Gastroesophageal sphincter (tissue), 4 donors: ENCODE measurements at places on chromosomes 3 and 15.

DNA sequence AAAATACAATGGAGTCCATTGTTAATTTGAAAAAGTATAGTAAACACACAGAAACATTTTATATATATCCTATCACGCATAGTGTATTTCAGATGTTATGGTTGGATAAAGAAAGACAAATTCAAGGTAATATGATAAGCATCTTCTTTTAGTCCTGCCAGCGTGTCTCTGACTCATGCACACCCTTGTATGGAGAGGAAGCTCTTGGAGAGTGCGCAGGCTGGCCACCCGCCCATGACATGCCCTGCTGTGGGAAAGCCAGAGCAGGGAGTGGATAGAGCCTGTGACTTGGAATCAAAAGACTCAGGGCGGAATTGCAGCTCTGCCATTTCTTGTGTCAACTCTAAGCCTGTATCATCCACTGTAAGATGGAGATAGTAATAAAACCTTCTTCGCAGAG is 23.0 kb upstream of the COPG1 start:
- no peaks in the 10 kb centered on the region for H3K27me3 ChIP-seq
- H3K4me3 ChIP-seq: no peak overlapping the region
- no peaks in the 10 kb centered on the region for H3K36me3 ChIP-seq
- ATAC-seq: peak; percentile 86
- peaks cover 2% of the 10 kb centered on the region for H3K4me1 ChIP-seq

DNA sequence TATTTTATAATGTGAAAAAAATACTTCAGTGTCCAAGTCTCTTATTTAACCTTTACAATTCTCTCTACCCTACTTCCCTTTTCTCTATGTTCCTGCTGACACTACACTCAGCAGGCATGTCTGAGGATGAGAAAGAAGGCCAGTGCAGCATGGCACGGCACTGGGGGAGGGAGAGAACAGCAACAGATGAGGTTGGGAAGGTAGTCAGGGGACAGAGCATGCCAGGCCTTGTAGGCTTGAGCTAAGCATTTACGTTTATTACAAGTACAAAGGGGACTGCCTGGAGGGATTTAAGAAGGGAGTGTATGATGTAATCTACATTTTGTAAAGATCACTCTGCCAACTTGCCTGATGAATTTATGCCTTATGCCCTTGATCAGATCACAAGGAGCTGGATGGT is 117.3 kb upstream of the WNT5A start:
- no peaks in the 10 kb centered on the region for H3K4me1 ChIP-seq
- no peak overlapping the region for H3K27ac ChIP-seq
- no peak for ATAC-seq
- no peaks in the 10 kb centered on the region for H3K36me3 ChIP-seq
- H3K4me3 ChIP-seq: no peak overlapping the region

- no peak overlapping the region for H3K27ac ChIP-seq
- no peaks in the 10 kb centered on the region for H3K27me3 ChIP-seq
- H3K4me3 ChIP-seq: no peak overlapping the region
- H3K4me1 ChIP-seq: peaks cover 11% of the 10 kb centered on the region
These were observed 51.0 kb upstream of the MYZAP start for GRCh38 chr15:57540736-57541135.

GRCh38 chr3:155780291-155780690 is 25.8 kb downstream of the C3orf33 start:
- no peaks in the 10 kb centered on the region for H3K4me1 ChIP-seq
- no peaks in the 10 kb centered on the region for H3K27me3 ChIP-seq
- no peak overlapping the region for H3K27ac ChIP-seq
- H3K4me3 ChIP-seq: no peak overlapping the region
- no peaks in the 10 kb centered on the region for H3K36me3 ChIP-seq

DNA sequence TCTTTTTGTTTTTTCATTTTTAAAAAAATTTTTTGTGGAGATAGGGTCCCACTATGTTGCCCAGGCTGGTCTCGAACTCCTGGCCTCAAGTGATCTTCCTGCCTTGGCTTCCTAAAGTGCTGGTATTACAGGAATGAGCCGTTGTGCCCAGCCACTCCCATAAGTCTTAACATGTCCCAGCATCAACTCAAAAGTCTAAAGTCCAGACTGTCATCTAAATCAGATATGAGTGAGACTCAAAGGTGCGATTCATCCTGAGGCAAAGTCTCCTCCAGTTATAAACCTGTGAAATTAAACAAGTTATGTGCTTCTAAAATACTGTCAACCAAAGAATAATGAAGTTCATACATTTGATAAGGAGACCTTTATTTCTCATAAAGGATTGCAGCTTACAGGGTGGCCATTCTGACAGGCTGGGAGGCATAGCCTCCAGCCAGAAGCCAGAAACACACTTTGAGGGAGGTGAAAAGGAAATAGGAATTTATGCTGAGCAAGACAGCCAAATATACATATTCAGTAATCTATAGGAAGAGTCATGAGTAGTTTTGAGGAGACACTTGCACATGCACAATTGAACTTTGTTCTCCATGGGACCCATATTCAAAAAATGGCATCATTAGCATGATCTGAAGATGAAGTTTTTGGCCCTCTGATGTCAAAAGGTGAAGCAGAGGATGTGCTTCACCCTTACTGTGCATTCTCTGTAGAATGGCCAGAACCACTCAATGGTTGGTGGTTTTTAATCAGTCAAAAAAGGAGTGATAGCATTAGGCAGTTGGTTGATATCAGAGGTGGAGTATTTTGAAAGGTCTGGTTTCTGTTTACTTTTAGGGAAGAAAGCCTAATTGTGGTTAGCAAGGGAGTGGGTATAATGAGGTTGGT is 11.0 kb upstream of the ZNF662 start:
- H3K4me3 ChIP-seq: no peak overlapping the region
- no peaks in the 10 kb centered on the region for H3K36me3 ChIP-seq
- no peak overlapping the region for H3K27ac ChIP-seq
- H3K4me1 ChIP-seq: no peaks in the 10 kb centered on the region
- no peak for ATAC-seq
- H3K27me3 ChIP-seq: no peaks in the 10 kb centered on the region

GRCh38 chr3:21647961-21648360 is 103.0 kb downstream of the ZNF385D start:
- ATAC-seq: no peak
- H3K27me3 ChIP-seq: no peaks in the 10 kb centered on the region
- no peak overlapping the region for H3K27ac ChIP-seq

DNA sequence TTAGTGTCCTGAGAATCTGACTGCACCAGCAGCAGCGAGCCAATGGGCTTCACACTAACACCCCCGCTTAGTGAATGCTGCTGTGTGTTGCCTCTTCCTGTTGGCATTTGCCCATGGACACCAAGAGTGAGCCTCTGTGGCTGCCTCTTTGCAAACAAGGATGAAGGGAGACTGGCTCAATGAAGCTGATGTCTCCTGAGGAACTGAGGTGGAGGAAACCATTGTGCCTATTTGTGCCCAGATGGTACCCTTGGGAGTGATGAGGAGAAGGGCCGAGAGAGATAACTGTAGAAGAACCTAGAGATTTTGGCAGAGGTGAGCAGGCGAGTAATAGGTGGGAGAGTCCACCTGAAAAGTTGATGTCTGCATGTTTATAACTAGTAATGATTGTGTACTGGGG is 51.2 kb downstream of the IL20RB start:
- ATAC-seq: no peak
- no peak overlapping the region for H3K4me3 ChIP-seq
- H3K36me3 ChIP-seq: no peaks in the 10 kb centered on the region
- no peaks in the 10 kb centered on the region for H3K27me3 ChIP-seq
- no peak overlapping the region for H3K27ac ChIP-seq

DNA sequence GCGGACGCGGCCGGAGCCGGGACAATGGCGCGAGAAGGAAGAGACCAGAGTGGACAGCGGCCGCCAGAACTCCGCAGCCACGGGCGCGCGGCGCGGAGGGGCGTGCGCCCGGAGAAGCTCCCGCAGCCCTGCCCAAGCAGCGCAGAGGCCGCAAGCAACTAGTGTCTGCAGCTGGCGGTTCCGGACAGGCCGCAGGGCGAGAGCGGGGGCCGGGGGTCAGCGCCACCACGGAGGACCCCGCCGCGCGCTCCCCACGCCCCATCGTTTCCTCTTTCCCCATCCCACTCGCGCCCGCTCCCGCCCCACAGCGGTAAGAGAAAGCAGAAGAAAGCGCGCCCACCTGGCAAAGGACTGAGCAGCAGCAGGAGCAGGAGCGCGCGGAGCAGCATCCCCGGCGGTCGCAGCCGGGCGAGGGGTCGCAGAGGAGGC is 440 bp downstream of the PRTG start:
- peaks cover 31% of the 10 kb centered on the region for H3K4me1 ChIP-seq
- peaks cover 49% of the 10 kb centered on the region for H3K27me3 ChIP-seq
- H3K4me3 ChIP-seq: peak overlapping the region; percentile 55
- peak; percentile 53 for ATAC-seq
- no peaks in the 10 kb centered on the region for H3K36me3 ChIP-seq
